ENCODE measurements at places on chromosomes 4 and X.

GRCh38 chr4:3399277-3400194, 42.2 kb upstream of the HGFAC start:
- no peak for DNase-seq

- no peak for DNase-seq
Measured at GRCh38 chr4:76677571-76678326, 220.2 kb downstream of the SOWAHB start.

DNA sequence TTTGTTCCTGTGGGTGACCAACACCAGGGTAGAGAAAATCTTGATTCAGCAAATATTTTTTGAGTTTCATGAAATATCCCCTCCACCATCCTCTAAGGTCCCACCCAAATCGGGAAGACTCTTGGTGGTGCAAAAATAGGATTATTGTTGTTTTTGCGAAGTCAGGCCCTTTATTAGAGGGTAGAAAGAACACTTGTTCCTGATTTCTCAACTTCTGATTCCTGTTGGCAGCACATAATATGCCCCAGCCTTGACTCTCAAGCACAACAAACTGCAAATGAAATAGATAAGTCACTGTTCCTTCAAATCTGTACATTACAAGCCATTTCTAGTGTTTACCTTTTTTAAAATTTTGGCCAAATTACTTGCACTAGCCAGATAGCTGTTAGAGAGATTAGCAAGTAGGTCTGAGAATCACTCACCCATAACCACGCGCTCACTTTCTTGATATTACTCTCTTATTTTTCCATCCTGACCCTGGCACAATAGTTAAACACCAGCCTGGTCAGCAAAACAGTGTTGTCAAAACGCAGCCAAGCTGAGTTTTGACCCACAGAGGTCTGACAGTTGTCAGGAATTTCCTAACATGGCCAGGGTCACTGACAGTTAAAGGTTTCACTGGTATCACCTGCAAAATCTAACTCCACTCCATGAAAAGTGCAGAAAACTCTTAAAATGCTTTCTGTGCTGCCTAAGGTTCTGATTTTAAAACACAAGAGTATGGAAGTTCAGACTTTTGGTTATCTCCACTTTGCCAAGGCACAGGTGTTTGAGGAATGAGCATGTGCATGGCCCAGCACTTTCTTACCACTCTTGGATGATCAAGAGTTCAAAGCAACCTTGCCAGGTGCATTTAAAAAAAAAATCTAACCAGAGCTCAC, 69.8 kb downstream of the RBM47 start:
- DNase-seq, result no peak

- no peak for DNase-seq
Measured at GRCh38 chr4:77176640-77177039, 19.6 kb downstream of the CCNG2 start.

DNA sequence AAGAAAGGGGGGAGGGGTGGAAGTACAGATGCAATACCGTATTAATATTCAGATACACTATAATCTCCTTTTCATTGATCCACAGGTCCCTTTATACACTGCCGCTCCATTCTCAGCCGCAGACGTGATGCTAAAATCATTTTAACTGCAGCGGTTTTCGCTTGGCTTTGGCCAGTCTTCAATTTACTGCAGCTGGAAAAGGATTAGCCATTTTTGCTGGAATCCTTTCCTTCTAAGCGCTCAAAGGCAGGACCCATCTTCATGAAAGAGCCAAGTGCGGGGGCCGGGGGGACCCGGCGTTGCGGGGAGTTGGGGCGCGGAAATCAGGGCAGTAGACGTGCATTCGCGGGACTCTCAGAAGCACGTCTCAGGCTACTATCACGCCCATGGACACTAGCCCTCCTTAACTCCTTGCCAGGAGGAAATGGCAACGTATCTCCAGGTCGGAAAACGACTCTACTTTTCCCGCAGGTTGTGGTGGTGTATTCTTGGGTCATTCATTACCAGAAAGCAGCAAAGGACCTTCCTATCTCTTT, 1.7 kb upstream of the PCDH10 start:
- no peak for DNase-seq

- no peak for DNase-seq
Measured at GRCh38 chr4:42458657-42459056, 61.4 kb downstream of the SHISA3 start.

- no peak for DNase-seq
Measured at GRCh38 chr4:122776916-122777315, 44.4 kb downstream of the BBS12 start.

- DNase-seq, result no peak
Measured at GRCh38 chr4:108351791-108352190, 183.1 kb upstream of the LEF1 start.

- DNase-seq, result no peak
Measured at GRCh38 chrX:51395810-51396728, 63.4 kb downstream of the NUDT10 start.

DNA sequence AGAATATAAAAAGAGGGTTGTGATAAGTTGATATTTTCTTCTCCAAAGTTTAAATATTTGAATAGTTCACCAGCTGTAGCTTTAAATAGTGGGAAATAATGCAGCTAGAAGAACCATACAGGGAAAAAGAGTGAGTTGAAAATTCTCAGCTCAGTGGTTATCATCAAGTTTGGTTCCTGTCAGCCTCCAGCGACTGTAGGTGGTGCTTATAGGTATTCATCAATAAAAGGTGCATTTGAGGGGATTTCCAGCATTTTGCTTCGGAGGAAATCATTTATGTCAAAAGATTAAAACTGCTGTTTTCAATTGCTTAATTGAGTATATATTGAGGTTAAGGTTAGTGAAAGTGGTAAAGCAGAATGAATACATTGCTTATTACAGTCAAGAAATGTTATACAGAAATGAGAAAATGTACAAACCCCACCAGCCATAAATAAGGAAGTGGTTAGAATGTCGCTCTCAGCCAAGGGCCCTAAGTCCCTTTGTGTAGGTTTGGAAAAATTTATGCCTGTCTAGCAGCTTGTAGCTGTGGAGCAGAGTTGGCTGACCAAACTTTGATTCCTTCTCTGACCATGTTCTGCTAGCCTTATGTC, 532.9 kb upstream of the FTHL17 start:
- DNase-seq, result no peak

DNA sequence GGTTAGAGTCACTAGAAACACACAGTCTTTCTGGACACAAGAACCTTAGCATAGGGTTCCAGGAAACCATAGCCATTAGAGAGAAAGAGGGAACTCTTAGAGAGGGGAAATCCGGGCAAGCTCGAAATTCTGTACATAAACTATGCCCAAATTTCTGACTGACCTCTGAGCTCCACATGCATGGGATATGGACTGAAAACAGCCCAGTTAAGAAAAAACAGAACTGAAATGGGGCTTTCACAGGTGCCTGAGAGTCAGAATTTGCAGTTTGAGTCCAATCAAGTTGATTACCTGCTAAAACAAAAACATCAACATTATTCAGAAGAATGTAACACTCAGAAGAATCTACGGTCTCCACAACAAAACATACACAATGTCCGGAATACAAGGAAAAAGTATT, 13.1 kb downstream of the DCHS2 start:
- no peak for DNase-seq

- no peak for DNase-seq
Measured at GRCh38 chr4:2886622-2887021, 43.0 kb downstream of the ADD1 start.

GRCh38 chr4:111542056-111542455, 603.2 kb upstream of the FAM241A start:
- DNase-seq, result no peak

- no peak for DNase-seq
Measured at GRCh38 chrX:132153166-132153565, 25.3 kb upstream of the FRMD7 start.

GRCh38 chr4:25818876-25819275, 43.9 kb downstream of the SEL1L3 start:
- peak; percentile 50 for DNase-seq

DNA sequence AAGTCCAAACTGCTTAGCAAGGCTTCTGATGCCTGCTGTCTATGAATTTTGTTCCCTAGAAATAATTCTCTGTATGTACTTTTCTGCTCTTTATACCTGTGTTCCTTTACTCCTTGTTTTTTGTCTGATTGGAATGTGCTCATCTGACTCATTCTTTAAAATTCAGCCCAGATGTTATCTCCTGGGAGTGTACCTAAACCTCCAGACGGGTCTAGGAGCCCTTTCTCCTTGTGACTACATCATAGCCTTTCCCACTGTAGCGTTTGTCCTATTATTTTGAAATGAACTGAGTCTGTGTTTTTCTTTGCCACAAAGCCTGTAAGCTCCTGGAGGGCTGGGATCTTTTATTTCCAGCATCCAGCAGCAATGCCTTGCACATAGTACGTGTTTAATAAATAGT, 26.3 kb downstream of the POLA1 start:
- no peak for DNase-seq

GRCh38 chr4:31009926-31010325, 289.8 kb downstream of the PCDH7 start:
- no peak for DNase-seq

- DNase-seq, result no peak
Measured at GRCh38 chr4:139129206-139129605, 47.8 kb downstream of the ELF2 start.

- no peak for DNase-seq
Measured at GRCh38 chr4:71237641-71238040, 101.2 kb upstream of the SLC4A4 start.

GRCh38 chr4:151860561-151861093, 99.8 kb upstream of the GATB start:
- DNase-seq, result no peak

DNA sequence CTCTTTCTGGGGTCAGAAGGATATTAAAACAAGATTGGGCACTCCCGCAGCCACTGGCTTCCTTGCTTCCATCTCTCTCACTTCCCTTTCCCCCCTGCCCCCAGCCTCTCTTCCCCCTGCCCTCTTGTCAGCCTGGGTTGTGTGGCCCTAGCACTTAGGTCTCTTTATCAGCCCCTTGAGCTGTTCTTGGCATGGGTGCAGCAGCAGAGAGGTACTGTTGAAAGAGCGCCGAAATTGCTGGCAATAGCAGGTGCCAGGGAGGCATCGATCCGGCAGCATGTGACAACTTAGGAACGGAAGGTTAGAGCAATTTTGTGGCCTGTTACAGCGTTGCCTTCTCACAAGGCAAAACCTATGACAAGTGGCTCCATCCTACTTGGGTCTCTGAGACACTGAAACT, 333.1 kb upstream of the IGFBP7 start:
- no peak for DNase-seq

GRCh38 chr4:1172971-1173757, 781 bp upstream of the SPON2 start:
- no peak for DNase-seq

- DNase-seq, result no peak
Measured at GRCh38 chr4:97577004-97577403, 566.3 kb downstream of the STPG2 start.

GRCh38 chr4:109559625-109559982, 442 bp upstream of the MCUB start:
- DNase-seq, result no peak

- no peak for DNase-seq
Measured at GRCh38 chr4:107213880-107214279, 177.8 kb upstream of the DKK2 start.

DNA sequence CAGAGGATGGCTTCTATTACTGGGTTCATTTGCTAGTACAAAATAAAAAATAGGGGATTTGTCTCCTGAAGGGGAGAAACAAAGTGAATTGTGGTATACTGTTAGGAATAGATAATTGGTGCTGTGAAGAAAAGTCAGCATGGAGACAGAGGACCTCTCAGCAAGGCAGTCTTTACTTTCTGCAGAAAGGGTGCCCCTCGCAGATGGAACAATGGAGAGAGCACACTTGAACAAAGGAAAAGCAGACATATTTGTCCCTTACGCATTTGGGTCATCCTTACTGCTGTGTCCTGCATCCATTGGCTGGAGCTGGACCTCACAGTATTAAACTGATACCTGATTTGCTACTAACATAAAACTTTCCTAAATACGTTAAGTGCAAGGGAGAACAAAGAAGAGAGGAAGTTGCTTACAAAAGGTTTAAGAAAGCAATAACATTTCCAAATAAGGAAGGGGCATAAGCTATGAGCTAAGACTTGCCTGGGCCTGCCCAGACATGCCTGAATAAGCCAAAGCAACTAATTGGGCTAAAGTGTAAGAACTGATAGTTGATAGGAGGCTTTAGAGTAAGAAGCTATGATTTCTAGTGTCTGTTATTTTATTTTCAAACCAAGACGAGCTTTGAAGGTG, 83.8 kb downstream of the CCKAR start:
- no peak for DNase-seq

DNA sequence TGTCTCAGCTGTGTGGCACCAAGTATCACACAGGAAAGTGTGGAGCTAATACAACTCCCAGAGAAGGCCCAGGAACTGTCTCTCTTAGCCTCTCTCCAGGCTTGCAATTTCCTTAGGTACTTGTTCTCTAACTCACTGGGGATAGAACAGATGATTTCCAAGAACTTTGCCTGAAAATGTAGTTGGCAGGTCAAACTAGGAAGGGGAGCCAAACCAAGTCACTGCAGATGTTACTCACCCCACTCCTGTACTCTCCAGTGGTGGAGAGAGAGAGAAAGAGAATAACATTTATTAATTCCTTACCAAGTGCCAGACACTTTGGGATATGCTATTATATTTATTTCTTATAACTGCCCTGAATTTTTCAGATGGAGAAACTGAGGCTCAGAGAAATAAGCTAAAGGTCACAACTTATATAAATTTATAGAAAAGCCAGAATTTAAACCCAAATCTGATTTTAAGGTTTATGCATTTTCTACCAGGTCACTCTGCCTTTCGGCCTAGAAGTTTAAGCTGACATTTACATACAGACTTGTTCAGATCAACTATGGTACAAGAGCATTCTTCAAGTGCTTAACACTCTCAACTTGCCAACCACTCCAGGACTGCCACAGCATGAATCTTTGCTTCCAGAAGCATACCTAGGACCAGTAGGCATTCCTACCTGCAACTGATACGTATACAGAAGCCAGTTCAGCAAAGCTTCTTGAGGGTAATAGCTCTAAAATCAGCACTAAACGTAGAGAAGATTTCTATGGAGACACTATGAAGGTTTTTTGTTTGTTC, 248.6 kb upstream of the ETNPPL start:
- DNase-seq, result no peak

GRCh38 chr4:184942444-184943425, 75.6 kb upstream of the HELT start:
- no peak for DNase-seq

DNA sequence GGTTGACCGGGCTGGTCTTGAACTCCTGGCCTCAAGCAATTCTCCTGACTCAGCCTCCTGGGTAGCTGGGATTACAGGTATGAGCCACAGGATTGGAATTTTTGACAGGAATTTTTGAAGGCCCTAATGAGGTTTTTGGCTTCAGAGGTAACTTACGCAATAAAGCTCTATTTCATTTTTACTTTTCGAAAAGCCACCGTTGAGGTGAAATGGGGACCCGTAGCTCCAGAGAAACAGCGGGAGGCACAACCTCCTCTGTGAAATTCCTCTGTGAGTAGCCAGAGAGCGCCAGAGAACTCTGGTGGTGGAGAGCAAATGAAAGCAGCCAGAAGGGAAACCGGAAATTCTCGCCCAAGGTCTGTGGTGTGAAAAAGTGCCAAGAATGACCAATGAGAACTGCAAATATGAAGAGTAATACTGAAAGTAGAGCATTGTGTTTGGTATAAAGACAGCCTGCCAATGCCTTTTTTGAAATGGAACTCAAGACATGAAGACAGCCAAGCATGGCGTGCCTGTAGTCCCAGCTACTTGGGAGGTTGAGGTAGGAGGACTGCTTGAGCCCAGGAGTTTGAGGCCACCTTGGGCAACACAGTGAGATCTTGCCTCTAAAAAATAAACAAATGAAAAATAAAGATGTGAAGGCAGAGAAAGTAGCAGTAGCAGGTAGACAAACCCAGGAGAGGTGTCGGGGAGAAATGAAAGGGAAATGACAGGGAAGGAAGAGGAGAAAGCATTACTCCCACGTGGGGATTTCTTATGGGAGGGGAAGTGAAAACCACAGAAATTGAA, 33.0 kb upstream of the TMEM131L start:
- DNase-seq, result no peak

- no peak for DNase-seq
Measured at GRCh38 chr4:68655764-68656444, 14.5 kb downstream of the UGT2B15 start.

Data from NCI-H1694 treated with DMSO at 0.1 percent for 48 hours (cell line).